ENCODE measurements at places on chromosomes 5 and 9.

- DNase-seq: peak; percentile 82
Observed at GRCh38 chr5:78778538-78778937, 130.0 kb upstream of the LHFPL2 start.

DNA sequence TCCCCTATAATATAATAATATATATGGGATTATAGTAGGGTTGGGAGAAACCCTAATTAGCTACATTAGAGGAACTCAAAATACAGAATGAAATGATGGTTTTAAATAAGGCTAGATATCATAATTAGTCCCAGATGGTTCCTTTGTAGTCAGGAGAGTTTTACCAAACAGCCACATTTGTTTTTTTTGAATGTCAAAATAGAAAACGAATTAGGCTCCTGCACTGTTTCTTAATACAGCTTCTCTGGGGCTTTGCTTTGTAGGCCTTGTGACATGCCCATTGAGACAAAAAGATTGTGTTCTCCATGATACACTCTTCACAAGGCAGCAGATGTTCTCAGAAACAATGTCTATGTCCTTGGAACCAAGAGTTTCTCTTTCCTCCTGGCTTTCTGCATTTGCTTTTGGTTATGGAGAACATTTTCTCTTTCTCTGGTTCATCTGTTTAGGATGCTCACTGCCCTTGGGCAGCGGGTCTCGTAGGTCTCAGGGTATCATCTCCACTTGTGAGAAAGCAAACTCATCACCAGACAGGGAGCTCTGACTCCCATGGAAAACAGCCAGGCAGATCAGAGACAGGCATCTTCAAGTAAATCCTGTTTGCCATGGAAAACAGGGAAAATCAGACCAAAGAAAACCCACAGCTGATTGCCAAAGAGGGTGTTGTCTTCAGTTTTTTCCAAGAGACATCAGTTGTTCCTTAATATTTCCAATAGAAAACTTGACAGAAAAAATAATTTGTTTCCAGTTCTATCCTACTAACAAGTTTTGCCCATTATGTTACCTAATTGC, 54.1 kb upstream of the RPS23 start:
- DNase-seq: peak; percentile 76

DNA sequence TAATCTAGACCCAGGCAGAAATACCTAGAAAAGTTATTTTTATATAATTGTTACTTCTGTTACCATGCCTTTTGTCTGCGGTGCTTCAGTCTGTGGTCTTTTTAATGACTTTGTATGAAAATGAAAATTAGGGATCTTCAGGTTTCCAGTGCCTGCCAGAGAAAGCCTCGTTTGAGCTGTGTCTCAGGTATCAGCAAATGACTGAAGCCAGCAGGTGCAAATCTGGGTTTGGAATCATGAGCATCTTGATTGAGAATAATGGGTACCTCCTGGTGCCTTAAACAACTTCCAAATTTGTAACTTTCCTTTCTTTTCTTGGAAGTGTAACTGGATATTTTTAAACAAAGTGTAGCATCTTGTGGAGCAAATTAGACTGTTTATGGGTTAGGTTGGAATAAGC, 4.3 kb downstream of the ZBTB34 start:
- no peak for DNase-seq

DNA sequence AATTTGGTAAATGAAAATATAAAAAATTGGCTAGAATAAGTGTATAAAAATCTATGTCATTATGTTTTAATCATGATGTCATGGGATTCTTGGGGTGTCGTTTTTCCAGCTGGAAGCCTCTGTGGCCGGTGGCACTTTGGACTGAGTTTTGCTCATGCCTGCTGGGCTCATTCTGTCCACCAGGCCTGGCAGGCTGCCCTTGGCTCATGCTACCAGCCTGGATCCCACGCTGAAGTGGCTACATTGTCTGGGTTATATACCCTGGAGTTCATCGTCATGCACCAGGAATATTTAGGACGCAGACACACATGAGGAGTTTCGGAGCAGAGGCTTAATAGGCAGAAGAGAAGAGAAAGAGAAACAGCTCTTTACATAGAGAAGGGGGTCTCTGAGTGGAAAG, 1913.7 kb upstream of the WWC1 start:
- DNase-seq: no peak

- peak; percentile 33 for DNase-seq
Observed at GRCh38 chr5:115180165-115180709, 10.5 kb upstream of the TRIM36 start.

DNA sequence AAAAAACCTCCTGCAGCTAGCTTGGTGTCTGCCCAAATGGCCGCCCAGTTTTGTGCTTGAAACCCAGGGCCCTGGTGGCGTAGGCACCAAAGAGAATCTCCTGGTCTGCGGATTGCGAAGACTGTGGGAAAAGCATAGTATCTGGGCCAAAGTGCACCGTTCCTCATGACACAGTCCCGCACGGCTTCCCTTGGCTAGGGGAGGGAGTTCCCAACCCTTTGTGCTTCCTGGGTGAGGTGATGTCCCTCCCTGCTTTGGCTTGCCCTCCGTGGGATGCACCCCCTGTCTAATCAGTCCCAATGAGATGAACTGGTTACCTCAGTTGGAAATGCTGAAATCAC, 83.0 kb upstream of the JAK2 start:
- no peak for DNase-seq

DNA sequence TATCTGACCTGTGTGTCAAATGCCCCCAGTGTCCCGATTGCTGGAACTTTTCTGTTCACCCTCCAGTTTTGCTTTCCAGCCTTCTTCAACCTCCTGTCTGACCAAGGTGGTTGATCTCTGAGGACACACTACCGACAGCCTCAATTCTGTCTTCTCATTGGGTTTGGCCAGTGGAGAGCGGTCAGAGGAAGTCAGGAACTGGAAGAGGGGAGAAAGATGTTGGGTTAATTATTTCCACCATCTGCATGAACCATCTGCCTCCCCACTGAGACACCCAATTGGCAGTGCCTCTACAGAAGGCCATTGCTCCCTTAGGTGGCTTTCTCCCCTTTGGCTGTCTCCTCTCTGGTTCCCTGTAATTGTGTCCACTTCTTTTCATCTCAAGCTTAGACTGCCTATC, 154.3 kb upstream of the RAI14 start:
- no peak for DNase-seq

GRCh38 chr5:82349652-82350051, 71.5 kb upstream of the RPS23 start:
- no peak for DNase-seq

DNA sequence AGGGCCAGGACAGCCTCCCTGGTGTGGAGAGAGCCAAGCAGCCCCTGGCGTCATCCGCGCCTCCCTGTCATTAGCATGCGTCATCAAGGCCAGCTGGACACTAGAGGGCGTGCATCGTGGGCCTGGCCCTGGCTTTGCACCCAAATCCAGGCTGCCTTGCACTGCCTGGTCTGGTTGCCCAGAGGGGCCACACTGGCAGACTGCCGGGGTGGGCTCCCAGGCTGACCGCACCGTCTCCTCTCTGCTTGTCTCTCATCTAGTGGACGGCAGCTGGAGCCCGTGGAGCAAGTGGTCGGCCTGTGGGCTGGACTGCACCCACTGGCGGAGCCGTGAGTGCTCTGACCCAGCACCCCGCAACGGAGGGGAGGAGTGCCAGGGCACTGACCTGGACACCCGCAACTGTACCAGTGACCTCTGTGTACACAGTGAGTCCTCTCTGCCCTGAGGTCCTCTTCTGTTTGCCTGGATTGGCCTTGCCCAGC, 29.0 kb downstream of the HK3 start:
- peak; percentile 57 for DNase-seq

GRCh38 chr5:122493091-122494021, 181.3 kb downstream of the SNCAIP start:
- DNase-seq: no peak

GRCh38 chr5:122180863-122181548, 51.7 kb downstream of the ZNF474 start:
- peak; percentile 93 for DNase-seq

GRCh38 chr9:36548454-36548853, 24.2 kb upstream of the MELK start:
- DNase-seq: no peak

DNA sequence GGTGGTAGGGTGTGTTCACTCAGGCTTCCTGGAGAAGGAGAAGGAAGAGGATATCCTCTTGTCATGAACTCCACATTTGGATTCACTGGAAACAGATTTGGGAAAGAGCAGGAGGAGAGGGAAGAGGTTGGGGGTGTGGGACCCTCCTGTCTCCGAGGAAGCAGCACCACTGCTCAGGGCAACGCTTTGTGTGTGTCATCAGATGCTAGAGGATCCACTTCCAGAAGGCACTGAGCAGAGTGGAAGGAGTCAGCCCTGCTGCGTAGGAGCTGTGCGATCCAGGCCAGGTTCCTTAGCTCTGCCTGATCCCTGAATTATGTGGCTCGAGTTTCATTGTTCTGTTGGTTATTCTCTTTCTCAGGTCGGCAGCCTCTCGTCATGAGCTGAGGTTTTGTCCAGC, 37.3 kb upstream of the TJP2 start:
- no peak for DNase-seq

DNA sequence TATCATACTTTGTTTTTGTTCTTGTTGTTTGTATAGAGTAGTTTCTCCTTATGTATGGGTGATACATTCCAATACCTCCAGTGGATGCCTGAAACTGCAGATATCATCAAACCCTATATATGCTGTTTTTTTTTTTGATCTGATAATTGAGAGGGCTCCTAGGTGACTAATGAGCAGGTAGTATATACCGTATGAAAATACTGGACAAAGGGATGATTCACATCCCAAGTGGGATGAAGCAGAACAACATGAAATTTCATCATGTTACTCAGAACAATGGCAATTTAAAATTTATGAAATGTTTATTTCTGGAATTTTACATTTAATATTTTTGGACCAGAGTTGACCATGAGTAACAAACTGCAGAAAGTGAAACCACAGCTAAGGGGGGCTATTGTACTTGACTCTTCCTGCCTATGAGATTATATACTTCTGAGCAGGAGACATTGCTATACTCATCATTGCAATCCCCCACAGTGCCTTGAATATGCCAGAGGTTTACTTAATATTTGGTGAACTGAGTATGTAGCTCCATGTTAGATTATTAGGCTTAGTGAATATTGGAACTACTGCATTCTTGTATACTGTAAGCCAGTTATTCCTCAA, 258.7 kb upstream of the FBXL7 start:
- DNase-seq: no peak

- DNase-seq: no peak
Observed at GRCh38 chr9:38720083-38720745, at the start of gene FAM240B. TSS of gene FAM240B (minus strand) at chr9:38720133. CDS start at chr9:38703999, 16,134 bp downstream.

DNA sequence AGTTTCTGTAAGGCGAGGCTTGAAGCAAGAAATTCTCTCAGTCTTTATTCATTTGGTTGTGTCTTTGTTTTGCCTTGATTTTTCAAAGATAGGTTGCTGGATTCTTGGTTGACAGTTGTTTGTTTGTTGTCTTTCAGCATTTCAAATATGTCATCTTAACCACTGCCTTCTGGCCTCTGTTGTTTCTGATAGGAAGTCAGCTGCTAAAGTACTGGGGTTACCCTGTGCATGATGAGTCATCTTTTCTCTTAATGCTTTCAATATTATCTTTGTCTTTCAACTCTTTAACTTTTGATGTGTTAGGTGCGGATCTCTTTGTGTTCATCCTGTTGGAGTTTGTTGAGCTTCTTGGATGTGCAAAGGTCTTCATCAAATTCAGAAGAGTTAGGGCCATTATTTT, 1571.3 kb downstream of the MAT2B start:
- DNase-seq: no peak

- no peak for DNase-seq
Observed at GRCh38 chr9:31302620-31303418, 1081.6 kb upstream of the ACO1 start.

DNA sequence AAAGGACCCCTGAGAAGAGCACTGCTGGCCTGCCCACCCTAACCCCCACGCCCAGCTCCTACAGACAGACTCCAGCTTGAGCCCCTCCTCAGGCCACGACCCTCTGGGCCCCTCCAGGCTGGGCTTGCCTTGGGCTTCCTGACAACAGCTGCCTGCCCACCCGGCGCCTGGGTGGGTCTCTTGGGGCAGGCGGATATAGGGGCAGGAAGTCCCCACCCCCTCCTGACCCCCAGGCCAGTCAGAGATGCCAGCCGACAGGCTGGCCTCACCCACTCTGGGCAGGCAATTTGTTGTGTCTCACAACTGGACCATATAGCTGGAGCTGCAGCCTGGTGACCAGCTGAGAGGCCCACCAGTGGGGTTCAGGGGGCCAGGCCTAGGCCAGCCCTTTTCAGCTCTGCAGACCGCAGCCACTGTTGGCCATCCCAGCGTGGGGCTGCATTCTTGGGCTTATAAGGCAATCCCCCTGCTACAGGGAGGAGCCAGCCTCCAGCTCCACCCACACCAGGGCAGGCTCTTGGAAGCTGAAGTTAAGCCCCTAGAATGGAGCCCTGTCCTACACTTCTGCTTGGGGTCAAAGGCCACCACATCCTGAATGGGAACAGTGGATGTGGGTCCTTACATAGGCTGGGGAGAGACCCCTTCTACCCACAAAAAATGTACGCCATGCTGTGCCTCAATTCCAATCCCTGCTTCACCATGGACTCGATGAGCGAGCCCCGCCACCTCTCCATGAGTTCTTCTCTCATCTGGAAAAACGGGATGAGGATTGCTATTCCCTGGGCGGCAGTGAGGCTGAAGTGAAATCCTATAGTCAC, 2.0 kb downstream of the PDLIM7 start:
- DNase-seq: peak; percentile 98

DNA sequence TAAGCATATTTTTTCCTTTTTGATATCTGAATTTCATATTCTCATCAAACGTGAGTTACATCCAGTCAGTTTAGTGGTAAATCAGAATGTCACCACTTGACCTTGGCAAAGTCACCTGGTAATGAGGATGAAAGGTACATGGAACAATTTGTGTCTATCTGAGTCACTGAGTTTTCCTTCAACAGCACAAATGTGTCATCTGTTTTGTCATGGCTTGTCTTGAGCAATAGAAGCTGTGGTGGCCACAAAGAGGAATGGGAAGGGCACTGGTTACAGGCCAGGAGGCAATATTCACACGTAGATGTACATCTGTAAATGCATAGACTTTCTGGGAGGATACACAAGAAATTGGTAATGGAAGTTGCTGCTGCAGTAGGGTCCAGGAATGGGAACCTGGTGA, 8.4 kb upstream of the ZNF474 start:
- DNase-seq: no peak

DNA sequence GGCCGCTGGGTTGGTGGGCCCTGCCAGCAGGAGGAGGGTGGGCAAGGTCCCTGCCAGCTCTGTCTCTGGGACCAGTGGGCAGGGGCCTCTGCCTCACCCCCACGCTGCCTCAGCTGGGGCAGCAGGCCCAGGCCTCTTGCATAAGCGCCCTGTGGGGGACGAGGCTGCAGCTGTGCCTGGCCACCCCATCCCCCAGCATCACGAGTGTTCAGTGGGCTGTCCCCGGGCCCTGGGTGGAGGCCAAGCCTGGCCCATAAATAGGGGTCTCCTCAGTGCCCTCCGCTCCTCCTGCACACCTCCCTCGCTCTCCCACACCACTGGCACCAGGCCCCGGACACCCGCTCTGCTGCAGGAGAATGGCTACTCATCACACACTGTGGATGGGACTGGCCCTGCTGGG, at the start of gene PTGDS:
Gene PTGDS (plus strand): TSS at position 282 of the 400 bp plus-strand sequence. CDS start 75 bp downstream, at position 357.
- DNase-seq: no peak

- DNase-seq: no peak
Observed at GRCh38 chr9:20614602-20615216, 7.6 kb downstream of the MLLT3 start.

- DNase-seq: peak; percentile 12
Observed at GRCh38 chr5:73674669-73675004, 48.6 kb downstream of the ARHGEF28 start.

Data from EH (cell line).